Kidney capillary endothelial cell (primary cell): ENCODE measurements at places on chromosomes 3 and 15.

GRCh38 chr3:126300761-126301481 lies 56.3 kb downstream of the KLF15 start:
- no peak for DNase-seq

DNA sequence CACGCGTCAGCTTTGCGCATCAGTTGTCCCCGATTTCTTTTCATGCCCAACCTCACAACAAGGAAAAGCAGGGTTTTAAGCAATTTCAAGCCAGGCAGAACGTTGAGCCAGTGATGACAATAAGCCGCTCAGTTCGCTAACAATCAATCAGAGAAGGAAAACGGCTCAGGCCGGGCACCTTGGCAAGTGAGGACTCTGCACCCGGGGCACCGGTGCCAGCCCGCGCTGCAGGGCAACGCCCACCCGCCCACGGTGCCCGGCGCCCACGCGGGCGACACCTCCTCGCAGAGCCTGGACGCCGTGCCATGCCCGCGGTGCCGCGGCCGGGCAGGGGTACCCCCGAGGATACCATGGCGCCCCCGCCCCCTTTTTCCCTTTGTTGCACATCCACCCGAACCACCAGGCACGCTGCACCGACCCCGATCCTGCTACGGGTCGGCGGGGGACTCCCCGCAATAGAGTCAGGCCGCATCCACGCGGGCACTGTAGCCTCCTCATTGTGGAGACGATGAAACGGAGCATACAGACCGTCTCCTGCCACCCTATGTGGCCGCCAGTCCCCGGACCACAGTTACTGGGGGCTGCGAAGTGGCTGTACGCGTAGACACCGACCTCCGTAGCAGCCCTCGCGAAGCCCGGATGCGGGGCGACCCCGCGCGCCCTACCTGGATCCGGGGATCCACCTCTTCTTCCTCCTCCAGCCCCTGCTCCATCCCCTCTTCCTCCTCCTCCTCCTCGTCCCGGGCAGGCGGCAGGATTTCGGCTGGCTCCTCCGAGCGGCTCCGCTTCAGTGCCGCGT lies 581 bp downstream of the SH3BP5 start:
- no peak for DNase-seq

DNA sequence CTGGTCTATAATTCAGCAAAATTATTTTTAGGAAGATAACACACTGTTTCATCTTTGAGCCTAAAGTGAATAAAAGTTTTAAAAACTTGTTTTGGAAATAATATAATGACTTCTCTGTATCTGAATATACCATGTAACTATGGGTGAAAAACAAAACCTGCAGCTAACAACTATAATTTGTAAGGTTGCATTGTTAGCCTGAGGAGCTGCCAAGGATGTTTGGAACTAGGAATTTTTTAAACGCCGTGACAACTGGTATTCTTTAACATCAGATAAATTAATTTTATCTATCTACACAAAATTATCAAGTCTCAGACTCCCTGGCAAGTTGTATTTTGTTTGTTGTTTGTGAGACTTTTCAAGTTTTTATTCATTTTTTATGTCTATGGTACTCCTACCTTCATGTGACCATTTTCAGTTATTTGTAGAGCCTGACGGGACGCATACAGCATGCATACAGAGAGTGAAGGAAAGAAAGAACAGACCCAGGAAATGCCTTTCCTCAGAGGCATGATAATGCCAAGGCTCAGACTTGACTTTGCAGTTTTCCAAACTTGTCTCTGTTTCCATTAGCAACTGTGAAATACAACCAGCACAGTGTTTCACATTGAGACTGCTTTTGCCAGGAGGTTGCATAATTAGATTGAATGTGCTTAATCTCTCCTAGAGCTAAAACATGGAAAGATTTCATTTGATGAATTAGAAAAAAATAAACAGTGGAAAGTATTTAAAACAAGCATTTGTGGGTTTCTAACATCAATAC lies 60.8 kb upstream of the ARHGEF26 start:
- no peak for DNase-seq

DNA sequence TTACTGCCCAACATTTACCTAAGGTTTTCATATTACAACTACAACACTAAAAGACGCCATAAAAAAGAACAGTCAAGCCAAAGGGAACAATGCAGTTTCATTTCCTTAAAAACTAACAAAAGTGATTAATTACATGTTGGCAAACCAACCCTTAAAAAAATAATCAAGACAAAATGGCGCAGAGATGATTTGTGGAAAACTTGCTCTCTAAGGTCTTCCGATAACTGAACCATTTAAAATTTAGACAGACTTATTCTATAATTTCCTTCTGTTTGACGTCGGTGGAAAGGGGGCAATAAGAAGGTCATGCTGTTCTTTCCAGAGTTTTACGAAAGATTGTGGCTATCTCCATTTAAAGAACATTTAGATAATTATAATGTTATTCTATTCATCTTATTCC lies 87.6 kb downstream of the RYK start:
- no peak for DNase-seq

DNA sequence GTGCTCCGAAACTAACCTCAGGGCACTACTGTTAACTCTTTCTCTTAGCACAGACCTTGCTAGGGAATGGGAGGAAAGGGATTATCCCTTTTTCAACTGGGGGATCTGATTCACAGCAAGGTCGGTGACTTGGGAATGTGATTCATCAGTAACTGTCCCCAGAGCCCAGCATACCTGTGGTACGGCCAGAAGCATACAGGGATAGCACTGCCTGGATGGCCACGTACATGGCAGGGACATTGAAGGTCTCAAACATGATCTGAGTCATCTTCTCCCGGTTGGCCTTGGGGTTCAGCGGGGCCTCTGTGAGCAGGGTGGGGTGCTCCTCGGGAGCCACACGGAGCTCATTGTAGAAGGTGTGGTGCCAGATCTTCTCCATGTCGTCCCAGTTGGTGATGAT lies 2.3 kb downstream of the ACTC1 start:
- DNase-seq: no peak

GRCh38 chr3:57959423-57960173 lies 48.6 kb upstream of the FLNB start:
- DNase-seq: no peak

GRCh38 chr15:83498801-83499200 lies 51.7 kb downstream of the SH3GL3 start:
- DNase-seq: no peak

DNA sequence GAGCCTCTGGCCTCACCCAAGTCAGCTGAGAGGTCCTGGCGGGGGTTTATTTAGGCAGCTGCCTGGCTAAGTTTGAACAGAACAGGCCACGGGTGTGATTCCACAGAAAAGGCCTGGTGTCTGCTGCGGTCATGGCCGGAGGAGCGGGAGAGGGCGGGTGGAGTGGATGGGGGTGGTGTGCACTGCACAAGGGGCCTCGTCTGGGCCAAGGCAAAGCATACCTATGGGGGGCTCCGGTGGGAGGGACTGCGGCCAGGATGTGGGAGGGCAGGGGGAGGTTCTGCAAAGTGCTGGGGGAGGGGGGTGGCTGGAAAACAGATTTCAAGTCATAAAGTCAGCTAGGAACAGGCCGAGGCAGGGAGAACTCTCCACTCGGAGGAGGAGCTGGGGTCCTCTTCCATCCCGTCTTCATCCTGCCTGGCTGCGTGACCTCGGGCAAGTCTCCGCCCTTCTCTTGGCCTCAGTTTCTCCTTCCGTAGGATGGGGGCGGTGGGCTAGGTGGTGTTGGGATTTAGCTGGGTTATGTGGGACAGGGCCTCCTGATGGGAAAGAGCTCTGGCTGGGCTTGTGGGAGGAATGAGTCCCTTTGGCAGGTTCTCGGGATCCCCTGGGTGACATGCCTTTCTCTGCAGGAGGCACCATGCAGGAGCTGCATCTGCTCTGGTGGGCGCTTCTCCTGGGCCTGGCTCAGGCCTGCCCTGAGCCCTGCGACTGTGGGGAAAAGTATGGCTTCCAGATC lies 878 bp downstream of the ISLR start:
- DNase-seq: no peak

DNA sequence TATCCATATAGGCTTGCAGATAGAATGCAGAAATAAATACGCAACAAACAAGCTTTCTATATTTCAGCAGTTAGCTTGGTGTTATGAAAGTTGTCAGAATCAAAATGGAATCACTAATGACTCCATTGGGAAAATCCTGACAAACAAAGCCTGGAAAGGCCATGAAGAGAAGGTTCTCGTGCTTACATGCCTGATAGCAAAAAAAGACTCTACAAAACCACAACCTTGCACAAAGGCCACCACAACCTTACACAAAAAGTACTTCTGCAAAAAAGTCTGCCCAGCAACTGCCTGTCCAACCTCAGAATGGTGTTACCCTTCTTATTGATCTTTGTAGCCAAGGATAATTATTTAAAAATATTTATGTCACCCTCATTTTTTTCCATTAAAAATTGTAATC lies 14.4 kb upstream of the PLSCR1 start:
- DNase-seq: no peak

GRCh38 chr3:191962324-191962723 lies 501.4 kb downstream of the PYDC2 start:
- DNase-seq: no peak

GRCh38 chr3:46938118-46938517 lies 38.4 kb downstream of the CCDC12 start:
- DNase-seq: no peak

DNA sequence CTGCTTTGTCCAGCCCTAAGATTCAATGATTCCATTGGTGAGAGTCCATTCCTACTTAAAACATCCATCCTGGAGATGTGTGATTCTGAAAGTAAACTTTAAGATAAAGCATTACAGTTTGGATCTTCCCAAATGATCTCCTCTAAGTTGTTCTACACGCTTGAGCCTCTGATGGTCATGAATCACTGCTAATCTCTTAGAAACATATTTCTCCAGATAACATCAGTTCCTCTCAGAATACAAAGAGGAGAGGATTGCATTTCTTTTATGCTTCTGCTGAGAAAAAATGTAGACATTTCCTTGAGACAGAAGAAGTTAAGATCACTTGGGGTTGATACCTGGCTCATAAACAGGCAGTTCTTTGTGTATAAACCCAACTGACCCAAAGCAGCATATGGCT lies 281.2 kb upstream of the DPH6 start:
- no peak for DNase-seq

- DNase-seq: no peak
These were observed 13.7 kb downstream of the CYFIP1 start for GRCh38 chr15:22966321-22967083.

GRCh38 chr3:149481056-149481455 lies 6.6 kb downstream of the TM4SF4 start:
- no peak for DNase-seq

- DNase-seq: no peak
These were observed 193.2 kb downstream of the MEX3B start for GRCh38 chr15:81852411-81853149.

GRCh38 chr3:4637265-4637664 lies 144.1 kb downstream of the ITPR1 start:
- no peak for DNase-seq

DNA sequence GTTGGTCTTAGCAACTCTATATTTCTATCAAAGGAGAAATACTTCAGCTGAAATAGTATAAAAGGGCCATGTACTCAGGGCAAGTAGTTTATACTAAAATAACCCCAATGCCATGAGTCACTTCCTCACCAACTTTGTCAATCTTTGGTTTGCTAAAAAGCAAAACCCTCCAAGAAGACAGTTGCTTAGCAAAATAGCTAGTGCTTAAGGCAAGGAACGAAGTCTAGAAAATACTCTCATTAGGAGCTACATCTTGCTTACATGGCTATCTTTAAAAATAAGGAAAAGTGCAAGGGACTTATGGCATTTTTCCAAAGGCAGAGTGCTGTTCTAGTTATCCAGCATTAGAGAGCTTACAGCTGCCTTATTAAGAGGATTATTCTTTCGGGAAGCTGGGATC lies 28.4 kb downstream of the P3H2 start:
- DNase-seq: peak; percentile 53
